ENCODE measurements at places on chromosomes 5 and 9.

- peak; percentile 86 for DNase-seq
Measured at GRCh38 chr9:2857564-2858198, 13.8 kb upstream of the PUM3 start.

DNA sequence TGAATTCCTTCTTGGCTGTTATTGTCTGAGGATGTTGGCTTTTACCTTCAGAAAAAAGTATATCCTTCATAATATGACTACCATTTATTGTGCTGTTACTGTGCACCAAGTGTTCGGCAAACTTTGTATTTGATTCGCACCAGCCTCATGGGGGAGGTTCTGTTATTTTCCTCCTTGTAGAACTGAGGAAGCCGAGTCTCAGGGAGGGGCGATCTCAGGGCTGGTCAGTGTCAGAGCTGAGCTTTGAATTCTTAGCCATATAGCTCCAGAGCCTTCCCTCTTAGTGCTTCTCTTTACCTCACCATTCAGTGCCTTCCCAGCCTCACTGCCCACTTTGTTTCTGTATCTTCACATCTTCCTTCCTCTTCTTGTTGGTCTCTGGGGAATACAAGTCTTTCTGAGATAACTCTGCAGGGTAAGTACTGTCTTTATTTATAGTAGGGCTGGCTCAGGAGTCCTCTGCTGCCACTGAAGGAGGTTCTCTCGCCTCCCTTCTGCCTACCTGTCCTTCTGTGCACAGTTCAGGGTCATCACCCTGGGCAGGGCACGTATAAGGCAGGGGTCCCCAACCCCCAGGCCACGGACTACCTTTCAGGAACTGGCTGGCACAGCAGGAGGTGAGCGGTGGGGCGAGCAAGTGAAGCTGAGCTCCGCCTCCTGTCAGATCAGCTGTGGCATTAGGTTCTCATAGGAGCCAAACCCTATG, 48.4 kb downstream of the GALNT10 start:
- DNase-seq: no peak

DNA sequence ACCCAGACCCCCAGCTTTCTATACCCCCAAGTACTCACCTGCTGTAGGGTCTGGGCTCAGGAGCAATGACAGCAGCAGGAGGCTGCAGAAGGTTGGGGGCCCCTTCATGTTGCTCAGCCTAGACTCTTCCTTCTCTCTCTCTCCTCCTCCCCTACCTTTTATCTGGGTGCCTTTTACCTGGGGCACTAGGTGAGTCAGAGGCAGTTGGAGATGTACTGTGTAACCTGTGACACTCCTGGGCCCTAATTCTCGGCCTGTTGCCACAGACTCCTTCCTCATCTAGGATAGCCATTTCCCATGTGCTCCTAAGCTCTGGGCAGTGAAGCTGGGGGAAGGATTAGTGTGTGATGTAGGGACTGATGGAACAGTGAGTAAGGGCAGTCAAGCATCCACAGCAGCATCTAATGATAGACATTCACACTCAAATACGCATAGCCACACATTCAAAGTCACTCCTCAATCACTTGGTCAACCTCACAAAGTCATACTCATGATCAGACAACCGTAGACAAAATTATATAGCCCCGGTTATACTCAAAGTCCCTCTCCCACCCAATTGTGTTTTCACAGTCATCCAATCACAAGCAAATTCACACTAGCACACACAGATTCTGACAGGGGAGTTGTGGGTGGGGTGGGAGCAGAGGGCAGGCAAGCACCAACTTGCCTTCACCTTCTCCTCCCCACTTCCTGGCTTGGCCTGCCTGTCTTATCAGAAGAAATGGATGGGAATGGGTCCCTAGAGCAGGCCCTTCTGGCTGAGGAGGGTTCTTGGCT, at the start of gene CCL27:
Gene CCL27, minus strand, starts transcription at position 132 of the 777 bp plus-strand sequence. Its CDS starts 24 bp downstream, at position 108.
- no peak for DNase-seq

DNA sequence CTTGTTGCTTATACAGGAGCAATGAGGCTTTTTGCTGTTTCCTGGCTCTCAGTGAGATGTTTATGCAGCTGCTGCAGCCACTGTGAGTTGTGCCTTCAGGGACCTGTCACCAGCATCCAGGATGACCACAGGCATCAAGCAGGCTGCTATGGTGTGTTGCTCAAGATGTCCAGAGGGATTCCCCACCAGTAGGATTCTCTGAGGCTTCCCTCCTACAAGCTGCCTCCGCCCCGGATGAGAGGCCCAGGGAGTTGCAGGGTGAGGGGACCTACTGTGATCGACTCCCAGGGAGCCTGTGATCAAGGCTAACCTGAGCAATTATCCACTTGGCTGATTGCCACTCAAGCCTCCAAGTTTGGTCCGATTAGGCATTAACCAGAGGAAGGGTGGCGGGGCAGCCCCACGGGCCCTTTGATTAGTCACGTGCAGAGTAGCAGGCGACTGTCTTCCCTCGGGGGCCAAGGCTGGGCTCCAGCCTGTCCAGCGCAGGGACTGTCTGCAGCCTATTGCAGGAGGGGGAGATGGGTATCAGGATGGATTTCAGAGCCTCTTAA, 1.8 kb upstream of the FAT2 start:
- DNase-seq: no peak

DNA sequence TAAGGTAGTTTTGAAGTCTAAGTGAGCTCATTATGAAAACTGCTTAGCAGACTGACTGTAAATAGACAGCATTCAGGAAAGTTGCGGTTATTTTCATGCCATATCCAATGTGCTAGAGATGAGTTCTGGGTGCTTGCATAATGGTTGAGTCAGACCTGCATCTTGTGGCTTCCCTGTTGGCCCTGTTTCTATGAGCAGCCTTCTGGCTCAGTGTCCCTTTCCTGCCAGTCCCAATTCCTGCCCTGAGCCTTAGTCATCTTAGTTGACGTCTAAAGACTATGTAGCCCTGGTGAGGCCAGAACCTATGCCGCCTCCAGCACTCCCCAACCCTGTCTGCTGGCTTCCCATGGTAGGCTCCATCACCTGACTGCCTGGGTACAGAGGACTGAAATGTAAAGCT, 76.3 kb upstream of the TNFSF8 start:
- peak; percentile 56 for DNase-seq

DNA sequence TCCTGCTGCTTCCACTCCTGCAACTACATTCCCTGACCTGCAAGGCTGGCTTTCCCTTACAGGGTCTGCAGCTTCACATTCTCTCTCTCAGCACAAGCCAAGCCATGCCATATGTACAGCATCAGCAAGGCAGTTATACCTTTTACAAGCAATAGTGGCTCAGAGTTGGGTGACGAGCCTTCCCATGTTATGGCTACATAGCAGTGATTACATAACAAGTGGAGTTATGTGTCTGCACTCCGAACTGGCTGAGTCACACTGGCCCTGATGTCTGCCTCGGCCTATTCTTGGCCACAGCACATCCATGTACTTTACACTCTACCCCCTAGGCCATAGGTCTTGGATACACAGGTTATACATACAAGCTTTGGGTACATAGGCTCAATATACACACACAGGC, 52.0 kb upstream of the SNCAIP start:
- peak; percentile 70 for DNase-seq

DNA sequence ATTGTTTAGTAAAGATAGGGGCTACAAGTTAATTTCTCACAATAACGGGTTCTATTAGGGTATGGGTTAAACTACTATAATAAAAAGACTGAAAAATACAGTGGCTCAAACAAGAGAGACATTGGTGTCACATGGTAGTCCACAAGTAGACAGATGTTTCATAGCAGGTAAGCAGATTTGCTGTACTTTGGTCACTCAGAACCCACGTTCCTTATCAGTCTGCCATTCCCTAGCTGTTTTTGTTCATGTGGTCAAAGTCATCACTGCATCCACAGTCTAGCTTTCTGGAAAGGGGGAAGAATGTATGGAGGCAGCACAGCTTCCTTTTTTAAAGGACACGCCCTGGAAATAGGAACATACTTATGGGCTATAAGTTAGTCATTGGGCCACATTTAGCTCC, 73.0 kb downstream of the SLC12A2 start:
- no peak for DNase-seq

DNA sequence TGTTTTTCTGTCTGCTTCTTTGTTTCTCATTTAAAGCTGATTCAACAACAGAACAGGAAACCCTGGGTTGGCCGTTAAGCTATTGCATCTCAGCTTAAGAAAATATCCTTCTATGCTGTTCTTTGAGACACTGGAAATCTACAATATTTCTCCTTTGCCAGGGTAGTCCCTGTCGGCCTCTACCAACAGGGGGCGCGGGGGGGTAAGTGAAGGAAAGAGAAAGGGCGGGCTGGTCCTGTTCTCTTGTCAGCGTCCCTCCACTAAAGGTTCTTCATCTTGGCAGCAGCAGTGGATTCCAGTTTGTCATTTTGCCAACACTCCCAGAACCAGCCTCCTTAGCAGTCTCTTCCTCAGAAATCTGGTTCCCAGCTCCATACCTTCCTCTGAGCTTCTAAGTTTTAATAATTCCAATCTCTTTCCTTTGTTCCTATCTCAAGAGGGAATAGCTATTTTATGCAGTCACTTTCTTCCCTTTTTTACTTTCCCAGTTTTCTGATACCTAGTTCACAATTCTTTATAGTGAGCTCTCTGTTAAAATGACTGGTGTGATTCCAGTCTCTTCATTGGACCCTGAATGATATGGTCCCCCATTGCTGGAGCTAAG, 222.3 kb downstream of the GLIS3 start:
- peak; percentile 82 for DNase-seq

- no peak for DNase-seq
Measured at GRCh38 chr5:93575461-93576414, 5.3 kb downstream of the NR2F1-AS1 start.

GRCh38 chr5:4643190-4643589, 496.9 kb upstream of the ADAMTS16 start:
- DNase-seq: no peak

- DNase-seq: peak; percentile 65
Measured at GRCh38 chr9:136119061-136119882, 597 bp upstream of the TMEM250 start.

DNA sequence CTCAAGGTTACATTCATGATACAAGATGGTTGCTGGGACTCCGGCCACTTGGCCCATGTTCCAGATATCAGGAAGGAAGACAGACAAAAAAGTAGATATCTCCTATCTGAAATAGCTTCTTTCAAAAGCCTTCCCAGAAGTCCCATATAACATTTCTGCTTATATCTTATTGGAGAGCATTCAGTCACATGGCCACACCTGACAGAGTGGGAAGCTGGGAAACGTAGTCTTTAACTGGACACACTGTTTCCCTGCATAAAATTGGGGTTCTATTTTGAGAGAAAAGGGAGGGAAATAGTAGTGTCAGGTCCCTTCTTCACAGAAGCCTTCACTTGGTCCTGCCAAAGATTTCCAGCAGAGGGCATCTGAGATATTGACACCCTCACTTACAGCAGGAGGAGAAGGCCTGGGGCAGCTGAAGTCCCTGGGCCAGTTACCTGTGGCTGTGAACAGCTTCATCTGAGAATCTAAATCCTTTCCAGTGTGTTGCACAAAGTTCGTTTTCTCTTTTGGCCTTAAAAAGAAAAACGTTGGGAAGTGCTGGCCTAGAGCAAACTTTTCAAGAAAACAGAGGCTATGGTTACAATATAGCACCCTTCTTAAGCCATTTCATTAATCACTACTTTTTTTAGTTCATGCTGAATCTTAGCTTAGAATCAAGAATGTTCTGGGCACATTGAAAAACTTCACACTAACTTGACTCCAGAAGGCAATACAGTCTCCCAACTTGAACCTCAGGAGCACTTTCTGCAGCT, 33.5 kb downstream of the SPEF2 start:
- DNase-seq: peak; percentile 44

- DNase-seq: peak; percentile 25
Measured at GRCh38 chr5:90022711-90023053, 386.9 kb downstream of the CETN3 start.

GRCh38 chr5:28386712-28387111, 1348.3 kb upstream of the CDH9 start:
- no peak for DNase-seq

DNA sequence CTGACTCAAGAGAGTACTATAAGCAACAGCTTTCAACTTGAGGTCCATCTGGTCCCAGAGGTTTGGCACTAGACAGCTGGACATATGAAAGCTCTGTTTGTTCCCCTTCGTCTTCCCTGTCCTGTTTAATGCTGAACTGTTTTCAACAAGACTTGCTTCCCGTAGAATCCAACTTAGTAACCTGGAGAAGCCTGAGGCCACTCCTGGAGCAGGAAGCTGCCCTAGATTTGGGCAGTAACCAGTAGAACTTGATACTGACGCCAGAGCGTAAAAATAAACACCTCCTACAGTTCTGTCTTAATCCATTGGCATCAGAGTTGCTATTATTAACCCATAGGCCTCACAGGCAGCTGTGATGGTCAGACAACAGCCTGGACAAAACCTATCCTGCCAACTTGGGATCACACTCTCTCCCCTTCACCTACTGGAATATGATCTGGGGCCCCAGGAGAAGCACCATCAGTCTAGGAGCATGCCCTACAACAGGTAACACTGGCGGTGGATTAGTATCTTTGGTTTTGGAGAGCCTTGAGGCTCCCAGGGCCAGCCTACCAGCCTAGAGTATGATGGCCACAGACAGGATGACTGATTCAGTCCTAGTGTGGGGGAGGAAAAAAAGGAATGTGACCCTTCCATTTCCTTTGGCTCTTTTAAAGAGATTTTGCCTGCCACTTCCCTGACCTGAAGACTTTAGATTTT, 29.2 kb downstream of the RUSC2 start:
- peak; percentile 48 for DNase-seq

GRCh38 chr5:44663991-44664710, 144.6 kb upstream of the MRPS30 start:
- no peak for DNase-seq

- peak; percentile 98 for DNase-seq
Measured at GRCh38 chr5:111997711-111998110, 240.7 kb upstream of the NREP start.

GRCh38 chr5:146082798-146083197, 22.6 kb downstream of the PLAC8L1 start:
- DNase-seq: no peak

GRCh38 chr5:132010989-132011621, 353 bp downstream of the ACSL6 start:
- DNase-seq: no peak

DNA sequence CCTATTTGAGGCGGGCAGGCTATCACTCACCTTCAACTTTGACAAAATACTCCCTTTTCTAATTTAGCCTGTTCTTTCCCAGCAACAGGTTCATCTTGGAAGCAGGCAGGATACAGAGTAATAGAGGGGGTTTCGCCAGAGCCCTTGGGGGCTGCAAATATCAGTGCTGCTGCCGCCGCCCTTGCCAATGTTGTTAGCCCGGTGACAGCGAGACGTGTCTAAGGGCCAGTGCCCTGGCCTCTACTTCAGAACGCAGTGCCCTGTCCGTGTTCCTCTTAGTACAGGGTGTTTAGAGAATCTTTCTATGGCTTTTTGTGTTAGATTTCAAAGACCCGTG, 703 bp downstream of the FAM120AOS start:
- DNase-seq: no peak
